Hepatocyte (in vitro differentiated cells): ENCODE measurements at places on chromosomes 12 and 14. TPM values are rescaled to one million over a fixed set of nuclear protein-coding genes. Genes with fewer than 3 reads are reported as not detected.

DNA sequence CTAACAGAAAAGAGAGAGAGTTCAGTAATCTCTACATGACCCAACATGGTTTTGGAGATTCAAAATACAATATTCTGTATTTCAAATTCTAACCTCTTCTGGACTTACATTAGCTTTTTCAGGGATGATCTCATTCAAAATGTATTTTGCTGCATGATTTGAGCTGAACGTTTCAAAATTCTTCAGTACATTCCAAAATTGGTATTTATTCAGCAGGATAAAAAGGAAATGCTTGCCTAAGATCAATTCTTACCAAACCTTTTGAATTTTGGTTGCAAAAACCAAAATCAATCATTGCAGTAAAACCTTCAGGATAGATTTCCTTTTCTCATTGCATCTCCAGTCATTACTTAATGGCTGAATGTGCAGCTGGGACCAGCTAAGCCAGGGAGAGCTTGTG, 1761.3 kb upstream of the SEL1L start:
- H3K27ac ChIP-seq: no peak overlapping the region
- H3K4me1 ChIP-seq: no peaks in the 10 kb centered on the region
- no peaks in the 10 kb centered on the region for H3K27me3 ChIP-seq
- no peaks in the 10 kb centered on the region for H3K36me3 ChIP-seq
- no peak for DNase-seq

DNA sequence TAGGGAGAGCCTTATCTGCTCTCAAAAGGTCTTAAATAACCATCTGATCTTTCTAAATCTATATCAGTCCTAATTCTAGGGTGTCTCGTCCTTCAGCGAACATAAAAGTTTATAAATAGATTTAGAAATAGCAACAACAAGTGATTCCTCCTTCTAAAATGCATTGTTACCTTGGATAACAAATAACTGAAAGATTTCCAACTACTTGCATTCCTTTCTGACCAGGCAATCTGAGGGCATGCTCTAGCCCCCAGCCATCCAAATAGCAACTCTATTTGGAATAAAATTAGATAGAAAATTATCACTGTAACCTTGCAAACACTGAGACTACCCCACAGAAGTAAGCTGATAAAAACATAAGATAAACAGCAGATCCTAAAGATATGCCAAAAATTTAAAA, 21.8 kb upstream of the KRR1 start:
- no peaks in the 10 kb centered on the region for H3K27me3 ChIP-seq
- DNase-seq: no peak
- H3K4me1 ChIP-seq: no peaks in the 10 kb centered on the region
- no peak overlapping the region for H3K4me3 ChIP-seq
- H3K36me3 ChIP-seq: no peaks in the 10 kb centered on the region

DNA sequence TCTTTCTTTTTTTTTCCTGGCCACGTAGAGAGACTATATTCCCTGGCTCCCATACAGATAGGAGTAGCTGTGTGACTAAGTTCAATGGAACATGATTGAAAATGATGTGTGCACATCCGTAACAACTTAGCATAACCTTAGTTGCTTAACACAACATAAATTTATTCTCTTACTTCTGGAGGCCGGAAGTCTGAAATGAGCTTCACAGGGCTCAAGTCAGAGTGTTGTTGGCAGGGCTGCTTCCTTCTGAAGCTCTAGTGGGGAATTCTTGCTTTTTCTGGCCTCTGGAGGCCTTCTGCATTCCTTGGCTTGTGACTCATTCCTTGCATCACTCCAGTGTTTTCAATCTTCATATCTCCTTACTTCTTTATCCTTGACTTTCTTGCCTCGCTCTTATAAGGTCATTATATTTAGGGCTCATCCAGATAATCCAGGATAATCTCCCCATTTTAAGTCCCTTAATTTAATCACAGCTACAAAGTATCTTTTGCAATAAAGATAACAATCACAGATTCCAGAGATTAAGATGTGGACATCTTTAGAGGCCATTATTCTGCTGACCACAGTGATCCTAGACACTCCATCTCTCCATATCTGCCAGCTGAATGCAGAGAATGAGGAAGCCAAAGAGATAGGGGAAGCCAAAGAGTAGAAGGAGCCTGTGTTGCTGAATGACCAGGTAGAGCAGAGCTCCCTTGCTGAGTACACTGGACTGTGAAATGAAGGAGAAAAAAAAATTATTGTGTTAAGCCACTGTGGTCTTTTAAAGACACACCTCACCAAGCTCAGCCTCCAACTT, 21.0 kb upstream of the SNX6 start:
- no peaks in the 10 kb centered on the region for H3K4me1 ChIP-seq
- no peaks in the 10 kb centered on the region for H3K27me3 ChIP-seq
- H3K36me3 ChIP-seq: no peaks in the 10 kb centered on the region
- no peak overlapping the region for H3K4me3 ChIP-seq
- H3K27ac ChIP-seq: peak overlapping the region; percentile 86

DNA sequence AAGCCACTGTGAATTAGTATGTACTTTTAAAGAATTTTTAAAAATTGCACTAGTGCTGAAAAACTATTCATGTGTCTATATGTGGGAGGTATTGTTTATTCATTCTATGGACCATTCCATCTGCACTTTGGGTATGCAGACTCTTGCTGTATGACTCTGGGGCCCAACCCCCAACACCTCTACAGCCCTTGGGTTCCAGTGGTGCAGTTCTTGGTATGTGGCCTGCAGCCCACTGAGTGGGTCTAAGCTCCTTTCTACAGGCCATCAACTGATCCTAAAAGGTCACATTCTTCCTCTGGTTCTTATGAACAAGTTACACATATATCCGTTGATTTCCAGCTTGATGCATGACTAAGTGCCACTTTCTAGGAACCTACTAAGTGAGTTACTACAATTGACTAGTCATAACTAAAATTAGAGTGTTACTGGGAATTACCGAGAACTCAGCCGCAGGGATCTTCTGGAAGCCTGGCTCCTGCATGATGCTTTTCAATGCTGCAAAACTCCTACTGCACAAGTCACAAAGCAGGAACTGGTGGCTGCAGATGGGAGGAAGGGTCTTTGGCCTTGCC, 62.4 kb upstream of the MED13L start:
- no peaks in the 10 kb centered on the region for H3K36me3 ChIP-seq
- H3K4me1 ChIP-seq: no peaks in the 10 kb centered on the region
- H3K27ac ChIP-seq: no peak overlapping the region
- DNase-seq: no peak
- no peak overlapping the region for H3K4me3 ChIP-seq

GRCh38 chr12:57641699-57642442, 8.9 kb upstream of the B4GALNT1 start:
- no peak for DNase-seq
- no peak overlapping the region for H3K27ac ChIP-seq
- no peak overlapping the region for H3K4me3 ChIP-seq
- no peaks in the 10 kb centered on the region for H3K4me1 ChIP-seq

DNA sequence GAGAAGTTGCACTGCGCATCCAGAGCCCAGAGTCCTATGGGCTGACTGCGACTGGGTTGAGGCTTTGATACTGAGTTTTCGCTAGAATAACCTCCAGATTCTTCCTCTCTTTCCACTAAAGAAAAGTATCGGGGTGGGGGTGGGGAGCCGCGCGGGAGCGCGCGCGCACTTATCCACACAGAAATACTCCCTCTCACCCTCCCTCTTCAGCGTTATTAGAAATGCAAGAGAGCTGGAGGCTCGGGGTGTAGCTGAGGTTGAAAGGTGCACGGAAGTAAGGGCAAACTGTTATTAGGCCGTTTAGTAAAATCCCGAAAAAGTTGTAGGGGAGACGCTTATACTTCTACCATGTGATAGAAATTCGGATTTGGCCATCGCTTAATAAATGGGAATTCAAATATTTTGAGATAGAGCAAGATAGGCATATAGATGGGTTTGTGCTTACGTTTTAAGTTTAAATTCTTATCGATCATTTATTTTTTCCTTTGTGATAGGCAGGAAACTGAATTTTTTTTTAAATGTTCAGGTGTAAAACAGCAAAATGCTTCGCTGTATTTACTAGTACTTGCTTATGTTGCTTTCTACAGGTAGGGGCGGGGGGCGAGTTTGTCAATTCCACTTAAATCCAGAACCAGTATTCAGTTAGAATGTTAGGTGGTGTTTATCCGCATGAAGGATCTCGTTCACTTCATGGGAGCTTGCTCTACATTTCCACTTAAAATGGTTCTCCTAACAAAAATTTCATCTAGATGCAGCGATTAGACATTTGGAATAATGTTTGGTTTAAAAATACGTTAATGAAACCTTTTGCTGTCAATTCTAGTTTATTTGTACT, 1.1 kb downstream of the ARHGAP5 start:
- H3K27ac ChIP-seq: peak overlapping the region; percentile 99
- no peaks in the 10 kb centered on the region for H3K36me3 ChIP-seq
- H3K4me3 ChIP-seq: peak overlapping the region; percentile 59
- H3K4me1 ChIP-seq: peaks cover 22% of the 10 kb centered on the region
- DNase-seq: peak; percentile 64

DNA sequence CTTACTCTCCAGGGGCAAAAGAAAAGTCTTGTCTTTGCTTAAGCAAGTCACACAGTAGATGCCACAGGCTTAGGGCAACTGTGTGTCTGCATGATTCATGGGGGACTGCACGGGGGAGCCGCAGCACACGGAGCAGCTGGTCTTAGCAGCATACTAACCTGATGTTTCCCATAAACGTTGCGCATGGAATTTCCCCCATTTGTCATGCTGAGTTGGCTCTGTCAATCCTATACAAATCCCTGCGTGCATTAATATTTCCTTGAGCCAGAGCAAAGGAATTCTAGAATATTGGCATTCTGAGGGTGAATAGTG, 71.2 kb downstream of the SAMD4A start:
- peak overlapping the region; percentile 30 for H3K27ac ChIP-seq
- DNase-seq: peak; percentile 34
- peaks cover 11% of the 10 kb centered on the region for H3K4me1 ChIP-seq

BDKRB2 gene
- 4.7 and 5.9 TPM in 2 replicates for total RNA-seq

CD4 gene
- 2.4 and 2.7 TPM in 2 replicates for total RNA-seq
